Putamen (tissue), 1 donor: ENCODE measurements at places on chromosomes 16 and 17.

- DNase-seq: no peak
These were observed 341.0 kb downstream of the SEC14L1 start for GRCh38 chr17:77481476-77482374.

DNA sequence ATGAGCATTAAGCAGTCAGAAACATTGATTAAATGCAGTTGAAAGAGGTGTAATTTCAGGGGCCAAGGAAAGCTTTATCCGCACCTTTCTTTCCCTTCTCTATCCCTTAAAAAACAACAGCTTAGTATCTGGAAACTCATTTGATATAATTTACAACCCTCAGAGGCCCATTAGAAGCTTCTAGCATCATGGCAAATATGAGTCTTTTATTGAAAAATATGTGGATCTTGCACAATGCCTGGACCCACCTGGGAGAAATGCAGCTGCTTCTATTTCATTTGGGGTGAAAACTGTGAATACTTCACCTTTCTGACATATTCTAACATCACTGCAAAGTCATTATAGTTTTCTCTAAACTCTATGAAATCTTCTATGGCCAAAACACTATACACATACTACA is 492.2 kb upstream of the PSMD7 start:
- DNase-seq: no peak

GRCh38 chr17:32960815-32961214 is 30.8 kb upstream of the SPACA3 start:
- no peak for DNase-seq

DNA sequence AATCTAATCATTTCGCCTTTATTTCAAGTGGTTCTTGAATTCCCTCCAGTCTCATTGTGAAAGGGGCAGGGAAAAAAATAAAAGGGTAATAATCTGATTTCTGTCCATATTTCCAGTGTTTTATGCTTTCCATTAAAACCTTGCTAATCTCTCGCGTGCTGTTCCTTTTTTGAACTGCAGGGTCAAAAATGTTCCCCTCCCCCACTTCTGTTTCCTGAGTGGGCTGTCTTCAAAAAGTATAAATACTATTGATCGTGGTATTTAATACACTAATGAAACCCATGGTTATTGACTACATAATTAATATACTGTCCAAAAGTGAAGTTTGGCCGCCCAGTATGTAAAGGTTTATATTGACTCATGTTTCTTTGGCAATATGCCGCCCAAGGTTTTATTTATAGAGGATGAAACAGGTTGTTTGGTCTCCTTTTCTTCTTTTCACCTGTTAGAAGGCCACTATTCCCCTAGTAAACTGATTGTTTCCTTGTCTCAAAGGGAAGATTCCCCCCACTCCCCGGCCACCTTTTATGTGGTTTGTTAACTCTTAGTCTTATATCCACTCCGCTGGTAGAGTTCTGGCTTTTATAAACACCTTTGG is 69.7 kb downstream of the RPA1 start:
- no peak for DNase-seq

DNA sequence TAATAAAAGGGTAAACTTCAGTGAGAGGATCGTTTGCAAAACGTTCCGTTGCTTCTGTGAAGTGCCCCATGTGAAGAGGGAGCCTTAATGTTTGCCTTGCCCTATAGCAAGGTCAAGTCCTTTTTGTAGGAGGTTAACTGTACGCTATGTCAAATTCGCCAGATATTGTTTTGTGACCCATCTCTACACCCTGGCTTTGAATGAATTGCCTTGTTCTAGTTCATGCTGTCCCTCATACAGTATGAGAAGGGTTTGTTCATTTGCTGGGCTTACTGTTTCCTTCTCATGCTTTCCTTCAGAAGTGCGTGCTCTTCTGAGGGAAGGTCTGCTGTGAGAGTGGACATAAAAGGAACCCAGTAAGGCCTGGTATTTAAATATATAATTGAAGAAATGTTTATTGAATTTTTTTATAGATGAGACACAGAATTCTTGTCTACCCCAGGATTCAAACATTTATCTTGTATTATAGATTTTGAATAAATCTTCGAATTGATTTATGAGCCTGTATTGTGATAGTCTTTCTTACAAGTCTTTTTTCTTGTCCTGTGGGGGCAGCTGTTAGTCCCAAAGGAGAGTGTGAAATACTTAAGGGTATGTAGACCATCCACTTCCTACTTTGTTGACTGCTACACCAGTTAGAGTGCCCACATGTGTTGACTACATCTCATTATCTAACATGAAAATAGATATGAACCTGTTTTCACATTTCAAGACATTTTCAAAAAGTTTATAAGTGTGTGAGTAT is 1.7 kb downstream of the MAP3K3 start:
- no peak for DNase-seq

- DNase-seq: no peak
These were observed 740.3 kb upstream of the SOX9 start for GRCh38 chr17:71380535-71380934.
